ENCODE measurements at places on chromosomes 3 and 15.

GRCh38 chr3:195073866-195074860 is 196.8 kb downstream of the XXYLT1 start:
- peak; percentile 59 for DNase-seq

DNA sequence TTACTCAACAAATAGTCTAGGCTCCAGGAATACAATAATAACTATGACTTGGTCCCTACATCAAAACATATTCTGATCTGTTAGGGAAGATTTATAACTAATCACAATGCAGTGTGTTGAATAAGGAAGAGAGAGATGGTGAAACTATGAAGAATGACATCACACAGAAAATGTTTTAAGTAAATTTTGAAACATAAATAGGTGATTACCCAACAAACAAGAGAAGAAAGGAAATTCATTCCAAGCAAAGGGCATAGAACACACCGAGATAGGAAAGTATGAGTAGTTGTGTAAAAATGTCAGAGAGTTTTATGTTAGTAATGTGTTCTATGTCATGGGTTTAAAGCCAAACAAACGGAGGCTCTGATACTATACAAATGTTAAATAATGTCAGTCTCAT is 13.4 kb downstream of the SEC62 start:
- no peak for DNase-seq

DNA sequence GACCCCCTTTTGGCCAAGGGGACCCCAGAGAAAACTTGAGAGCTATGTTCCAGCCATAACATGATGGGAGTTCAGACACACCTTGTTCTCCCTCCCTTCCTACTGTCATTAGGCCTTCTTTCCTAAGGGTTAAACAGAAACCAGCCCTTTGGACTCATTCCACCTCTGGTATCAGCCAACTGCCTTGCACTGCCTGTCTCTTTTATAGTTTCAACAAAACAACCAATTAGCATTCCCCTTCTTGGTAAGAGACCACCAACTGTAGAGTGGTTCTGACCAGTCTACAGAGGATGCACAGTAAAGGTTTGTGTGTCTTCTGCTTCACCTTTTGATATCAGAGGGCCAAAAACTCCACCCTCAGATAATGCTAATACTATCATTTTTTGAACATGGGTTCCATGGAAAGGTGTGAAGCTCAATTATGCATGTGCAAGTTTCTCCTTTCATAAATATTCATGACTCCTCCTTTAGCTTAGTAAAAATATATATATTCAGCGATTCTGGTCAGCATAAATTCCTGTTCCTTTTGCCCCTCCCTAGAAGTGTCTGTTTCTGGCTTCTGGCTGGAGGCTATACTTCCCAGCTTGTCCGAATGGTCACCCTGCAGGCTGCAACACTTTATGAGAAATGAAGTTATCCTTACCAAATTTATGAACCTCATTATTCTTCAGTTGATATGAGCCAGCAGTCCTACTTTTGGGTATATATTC is 55.9 kb downstream of the SERP1 start:
- no peak for DNase-seq

GRCh38 chr3:54830658-54831057 is 97.2 kb downstream of the LRTM1 start:
- no peak for DNase-seq

DNA sequence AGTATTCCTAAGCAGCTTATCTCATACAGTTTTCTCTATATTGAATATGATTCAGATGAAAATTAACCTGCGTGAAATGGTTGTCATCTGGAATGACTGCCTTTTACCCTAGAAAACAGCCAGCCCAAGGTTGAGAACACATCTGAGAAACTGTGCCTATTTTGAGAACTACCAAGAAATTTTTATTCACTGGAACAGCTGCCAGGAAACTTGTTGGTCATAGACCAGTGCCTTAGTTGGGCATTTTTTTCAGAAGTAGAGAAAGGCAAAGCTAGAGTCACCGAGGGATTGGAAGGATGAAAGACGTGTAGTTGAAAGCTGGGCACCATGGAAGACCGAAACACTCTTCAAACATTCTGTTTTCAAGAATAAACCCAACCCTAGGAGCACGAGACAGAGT is 277.1 kb downstream of the LPP start:
- no peak for DNase-seq

GRCh38 chr3:112496366-112497067 is 2.8 kb downstream of the BTLA start:
- DNase-seq: no peak

DNA sequence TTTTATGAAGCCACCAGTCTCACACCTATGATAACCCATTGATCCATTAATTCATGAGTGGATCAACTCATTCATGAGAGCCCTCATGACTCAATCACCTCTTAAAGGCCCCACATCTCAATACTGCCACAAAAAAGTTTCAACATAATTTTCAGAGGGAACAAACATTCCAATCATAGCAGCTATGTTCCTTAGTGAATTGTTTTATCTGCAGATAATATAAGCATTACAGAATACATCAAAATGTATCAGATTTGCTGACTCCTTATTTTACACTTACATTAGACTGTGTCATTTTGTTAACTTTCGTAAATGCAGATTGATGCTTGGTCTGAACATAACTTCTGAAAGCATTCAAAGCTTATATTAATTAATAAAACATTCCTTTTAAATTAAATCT is 155.3 kb upstream of the MBNL1 start:
- DNase-seq: no peak
